Fibroblast of the aortic adventitia (primary cell): ENCODE measurements at places on chromosomes 12 and 14. TPM values are rescaled to one million over a fixed set of nuclear protein-coding genes. Genes with fewer than 3 reads are reported as not detected.

KLRK1 gene
- total RNA-seq, result not detected in 2 replicates

ACADS gene
- total RNA-seq, result 7.5 and 7.8 TPM in 2 replicates

KLHDC1 gene
- total RNA-seq, result 4.9 and 12.8 TPM in 2 replicates

TSFM gene
- total RNA-seq, result 16.2 and 19.9 TPM in 2 replicates

GPR68 gene
- total RNA-seq, result 1.3 and 17.1 TPM in 2 replicates

AMDHD1 gene
- 0.63 TPM in 1 of 2 replicates, not detected in the other for total RNA-seq

IGFBP6 gene
- 723 and 2,626 TPM in 2 replicates for total RNA-seq

ZC2HC1C gene
- 0.90 and 1.6 TPM in 2 replicates for total RNA-seq

TAS2R14 gene
- total RNA-seq, result 4.1 and 5.2 TPM in 2 replicates

ERBB3 gene
- 1.2 and 1.5 TPM in 2 replicates for total RNA-seq

SUSD6 gene
- 8.0 and 14.3 TPM in 2 replicates for total RNA-seq

KRT8 gene
- 5.4 and 15.4 TPM in 2 replicates for total RNA-seq

PRPF40B gene
- 10.5 and 16.8 TPM in 2 replicates for total RNA-seq

TRPV4 gene
- total RNA-seq, result 0.25 and 2.1 TPM in 2 replicates

IL31 gene
- total RNA-seq, result not detected in 2 replicates
